ENCODE measurements at places on chromosomes 12 and 14. TPM values are rescaled to one million over a fixed set of nuclear protein-coding genes. Genes with fewer than 3 reads are reported as not detected.

DNA sequence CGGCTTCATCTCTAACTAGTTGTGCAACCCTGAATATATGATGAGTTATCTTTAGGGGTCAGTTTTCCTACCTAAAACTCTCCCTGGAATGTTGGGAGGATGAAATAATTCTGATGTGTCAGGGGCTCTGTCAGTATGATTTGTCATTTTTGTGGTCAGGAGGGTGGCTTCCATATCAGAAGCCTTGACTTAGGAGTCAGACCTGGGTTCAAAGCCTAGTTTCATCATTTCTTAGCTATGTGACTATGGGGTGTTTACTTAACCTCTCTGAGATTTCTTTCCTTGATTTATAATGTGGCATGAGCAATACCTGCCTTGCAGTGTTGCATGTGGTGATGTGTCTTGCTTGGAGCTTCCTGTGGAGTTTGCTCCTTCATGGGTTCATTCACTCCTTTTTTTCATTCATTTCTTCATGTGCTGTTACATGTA is 146.8 kb downstream of the CHST11 start:
- DNase-seq = no peak

GRCh38 chr14:77648520-77649200 is 32.2 kb upstream of the SPTLC2 start:
- DNase-seq = no peak

GRCh38 chr14:38143170-38143569 is 64.5 kb upstream of the SSTR1 start:
- DNase-seq = no peak

GRCh38 chr14:104357689-104358527 is 219.5 kb downstream of the KIF26A start:
- DNase-seq = no peak

PAWR gene
- total RNA-seq = 52.1 TPM

Measured in neural crest cell (in vitro differentiated cells).